ENCODE measurements at places on chromosomes 1 and 21. TPM values are rescaled to one million over a fixed set of nuclear protein-coding genes. Genes with fewer than 3 reads are reported as not detected.

GRCh38 chr1:41742219-41742618 lies 176.5 kb downstream of the HIVEP3 start:
- DNase-seq: no peak

- DNase-seq: no peak
Observed at GRCh38 chr21:37660709-37661108, 255.5 kb downstream of the KCNJ6 start.

GRCh38 chr1:216193839-216194443 lies 229.3 kb downstream of the USH2A start:
- no peak for DNase-seq

MANEAL gene
- 2.9 TPM for total RNA-seq

DNA sequence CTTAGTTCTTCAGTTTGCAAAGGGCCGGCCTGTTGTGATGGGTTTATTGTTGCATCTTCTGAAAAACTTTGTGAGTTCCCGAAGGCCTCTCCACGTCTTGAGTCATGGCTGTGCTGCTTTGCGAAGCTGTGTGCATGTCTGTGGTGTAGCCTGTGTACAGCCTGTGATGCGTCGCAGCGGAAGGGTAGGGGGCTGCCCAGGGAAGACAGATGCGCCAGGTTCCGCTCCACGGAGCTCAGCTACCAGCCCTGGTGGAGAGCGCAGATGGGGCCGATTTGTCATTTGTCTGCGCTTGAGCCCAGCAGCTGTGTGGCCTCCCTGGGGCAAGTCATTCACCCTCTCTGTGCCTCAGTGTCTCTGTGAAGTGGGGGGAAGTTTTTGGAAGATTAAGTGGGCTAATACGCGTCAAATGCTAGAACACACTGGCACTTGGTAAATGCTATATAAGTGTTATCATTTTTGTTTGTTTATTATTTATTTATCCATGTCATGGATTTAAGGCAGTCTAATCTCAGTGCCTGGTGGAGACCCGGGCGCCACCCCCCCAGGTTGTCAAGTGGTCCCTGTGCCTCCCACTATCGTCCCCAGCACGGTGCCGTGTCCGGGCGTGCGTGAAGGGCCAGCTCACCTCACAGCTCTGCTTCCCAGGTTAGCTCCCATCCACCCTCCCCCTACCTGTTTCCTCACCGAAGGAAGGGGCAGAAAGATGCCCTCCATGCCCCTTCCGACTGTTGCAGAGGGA lies 8.4 kb downstream of the PDE9A start:
- DNase-seq: no peak

PDE4B gene
- total RNA-seq: 8.0 TPM

GRCh38 chr21:33857846-33858666 lies 57.5 kb downstream of the ATP5PO start:
- no peak for DNase-seq

LCE1A gene
- not detected for total RNA-seq

DNA sequence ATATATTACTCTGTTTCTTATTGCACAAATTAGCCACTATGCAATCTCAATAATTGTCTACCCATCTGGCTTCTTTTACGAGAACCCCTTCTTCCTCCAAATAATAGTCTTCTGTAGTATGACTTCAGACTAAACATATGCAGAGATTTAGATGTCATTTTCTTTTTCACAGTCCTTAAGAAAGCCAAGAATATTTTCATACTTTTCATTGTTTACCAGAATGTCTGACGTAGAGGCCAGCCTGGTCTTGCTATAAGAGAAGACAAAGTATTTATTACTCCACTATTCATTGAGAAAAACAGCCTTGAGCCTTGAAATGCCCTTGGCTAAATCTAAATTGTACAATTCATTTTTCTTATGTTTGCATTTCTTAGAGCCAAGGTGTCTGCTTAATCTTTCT lies 714.9 kb upstream of the CXADR start:
- DNase-seq: no peak

- DNase-seq: no peak
Observed at GRCh38 chr1:21579791-21580190, 70.6 kb downstream of the ALPL start.

TMEM52 gene
- not detected for total RNA-seq

- no peak for DNase-seq
Observed at GRCh38 chr21:29219165-29219770, 79.5 kb upstream of the BACH1 start.

- DNase-seq: no peak
Observed at GRCh38 chr1:170196490-170197236, 50.9 kb downstream of the NTMT2 start.

DNA sequence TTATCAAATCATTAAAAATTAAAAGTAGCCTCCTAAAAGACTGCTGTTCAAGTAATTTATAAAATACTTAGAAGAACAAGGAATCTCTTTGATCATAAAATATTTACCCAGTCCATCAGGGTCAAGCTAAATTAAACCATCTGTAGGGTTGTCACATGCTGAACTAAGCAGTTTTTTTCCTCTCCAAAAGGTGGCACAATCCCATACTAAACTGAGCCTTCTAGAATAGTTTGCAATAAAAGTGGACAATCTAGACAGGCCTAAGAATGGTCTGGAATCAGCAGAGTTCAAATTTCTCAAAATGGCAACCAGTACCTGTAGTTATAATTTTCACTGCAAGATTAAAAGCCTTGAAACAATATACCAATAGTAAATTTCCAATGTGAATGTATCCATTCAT lies 194.8 kb downstream of the EIF4G3 start:
- DNase-seq: no peak

DNA sequence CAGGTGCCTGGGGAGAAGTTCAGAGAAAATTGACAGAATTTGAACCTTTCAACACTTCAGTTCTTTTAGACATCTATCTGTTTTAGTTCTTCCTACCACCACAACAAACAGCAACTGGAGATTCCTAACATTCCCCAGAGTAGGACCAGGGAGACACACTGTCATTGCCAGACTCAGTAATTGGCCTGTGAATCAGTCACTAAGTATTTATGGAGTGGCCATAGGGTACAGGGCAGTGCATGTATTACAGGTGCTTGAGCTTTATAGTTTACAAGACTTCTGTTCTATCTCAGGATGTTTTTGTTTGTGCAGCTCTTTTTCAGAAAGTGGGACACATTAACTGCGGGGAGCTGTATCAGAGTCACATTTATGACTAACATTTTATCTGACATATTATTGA lies 1.7 kb downstream of the CDC14A start:
- no peak for DNase-seq

DNA sequence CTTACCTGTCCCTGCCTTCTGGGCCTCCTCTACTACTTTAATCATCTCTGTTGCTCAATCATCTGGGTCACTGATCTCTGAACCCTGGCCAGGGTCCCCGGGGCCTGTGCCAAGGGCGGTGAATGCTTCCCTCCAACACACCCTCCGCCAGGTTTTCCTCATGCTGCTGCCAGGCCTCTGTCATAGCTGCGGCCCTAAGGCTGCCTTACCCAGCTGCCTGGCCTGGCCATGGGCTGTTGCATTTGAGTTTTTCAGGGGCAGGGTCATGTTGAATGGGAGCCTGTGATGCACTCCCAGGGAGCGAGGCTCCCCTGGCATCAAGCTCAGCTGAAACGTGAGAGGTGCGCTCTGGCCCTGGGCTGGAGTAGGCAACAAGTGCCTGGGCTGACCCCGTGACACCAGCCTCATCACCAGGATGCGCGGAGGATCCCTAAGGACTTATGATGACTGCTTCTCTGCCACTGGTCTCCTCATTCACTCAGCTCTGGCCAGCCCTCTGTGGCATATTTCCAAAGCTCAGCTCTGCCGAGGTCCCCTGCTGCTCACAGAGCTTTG lies 7.6 kb downstream of the EDN2 start:
- DNase-seq: no peak

HSPB7 gene
- total RNA-seq: 19.0 TPM

BSND gene
- 0.15 TPM for total RNA-seq

BRDT gene
- not detected for total RNA-seq

DNA sequence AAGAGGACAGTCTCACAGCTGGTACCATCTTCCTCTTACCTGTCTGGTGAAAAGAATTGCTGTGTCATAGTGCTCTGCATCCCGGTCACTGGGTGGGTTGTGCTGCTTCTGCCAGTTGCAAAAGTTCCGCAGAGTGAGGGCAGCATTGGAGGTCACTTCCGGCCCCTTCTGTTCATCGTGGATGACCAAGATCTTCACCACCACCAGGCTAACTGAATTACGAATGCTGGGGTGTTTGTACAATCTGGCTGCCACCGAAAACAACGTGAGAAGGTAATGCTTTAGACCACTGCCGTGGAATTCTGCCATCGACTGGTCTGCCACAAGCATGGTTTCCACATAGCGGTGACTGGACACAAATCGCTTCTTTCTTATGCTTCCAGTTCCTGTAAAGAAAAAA lies 2.9 kb downstream of the ADAMTS1 start:
- DNase-seq: no peak

SEMA6C gene
- total RNA-seq: 5.2 TPM

KRTAP7-1 gene
- not detected for total RNA-seq

PAQR6 gene
- 2.5 TPM for total RNA-seq

DNA sequence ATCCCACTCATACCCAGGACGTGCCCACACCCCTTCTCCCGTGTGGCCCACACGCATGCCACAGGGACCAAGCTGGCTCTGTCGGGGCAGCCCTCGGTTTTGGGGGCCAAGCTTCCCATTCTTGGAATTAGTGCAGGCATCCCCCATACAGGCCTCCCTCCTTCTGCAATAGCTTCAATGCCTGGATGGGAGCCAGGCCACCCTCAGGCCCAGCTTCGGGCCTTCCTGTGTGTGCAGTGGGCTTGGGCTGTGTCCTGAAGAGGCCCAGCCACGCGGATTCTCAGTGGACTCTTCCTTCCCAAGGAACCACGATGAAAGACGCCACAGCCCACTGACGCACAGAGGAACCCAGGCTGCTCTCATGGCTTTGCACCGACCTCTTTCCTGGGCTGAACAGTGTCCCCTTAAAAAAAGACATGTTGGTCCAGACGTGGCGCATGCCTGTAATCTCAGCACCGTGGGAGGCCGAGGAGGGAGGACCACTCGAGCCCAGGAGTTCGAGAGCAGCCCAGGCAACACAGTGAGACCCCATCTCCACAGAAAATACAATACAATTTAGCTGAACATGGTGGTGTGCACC lies 3.4 kb downstream of the KRTAP10-11 start:
- DNase-seq: no peak

DNA sequence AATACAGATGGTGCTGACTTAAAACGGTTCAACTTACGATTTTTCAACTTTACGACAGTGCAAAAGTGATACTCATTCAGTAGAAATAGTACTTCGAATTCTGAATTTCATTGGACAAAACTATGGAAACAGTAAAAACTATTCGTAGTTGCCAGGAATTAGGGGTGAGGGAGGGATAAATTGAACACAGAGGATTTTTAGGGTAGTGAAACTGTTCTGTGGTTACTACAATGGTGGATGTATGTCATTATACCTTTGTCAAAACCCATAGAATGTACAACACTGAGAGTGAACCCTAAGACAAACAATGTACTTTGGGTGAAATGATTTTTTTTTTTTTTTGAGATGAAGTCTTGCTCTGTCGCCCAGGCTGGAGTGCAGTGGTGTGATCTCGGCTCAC lies 7.5 kb downstream of the DDR2 start:
- DNase-seq: no peak

GRCh38 chr1:216926720-216927510 lies 203.7 kb upstream of the ESRRG start:
- DNase-seq: no peak

PSMG1 gene
- total RNA-seq: 25.9 TPM

GRCh38 chr1:172902861-172903381 lies 147.8 kb downstream of the TNFSF18 start:
- no peak for DNase-seq

SELENON gene
- 39.0 TPM for total RNA-seq

LHX4 gene
- not detected for total RNA-seq

- no peak for DNase-seq
Observed at GRCh38 chr1:66521721-66522365, 12.1 kb upstream of the SGIP1 start.

DNA sequence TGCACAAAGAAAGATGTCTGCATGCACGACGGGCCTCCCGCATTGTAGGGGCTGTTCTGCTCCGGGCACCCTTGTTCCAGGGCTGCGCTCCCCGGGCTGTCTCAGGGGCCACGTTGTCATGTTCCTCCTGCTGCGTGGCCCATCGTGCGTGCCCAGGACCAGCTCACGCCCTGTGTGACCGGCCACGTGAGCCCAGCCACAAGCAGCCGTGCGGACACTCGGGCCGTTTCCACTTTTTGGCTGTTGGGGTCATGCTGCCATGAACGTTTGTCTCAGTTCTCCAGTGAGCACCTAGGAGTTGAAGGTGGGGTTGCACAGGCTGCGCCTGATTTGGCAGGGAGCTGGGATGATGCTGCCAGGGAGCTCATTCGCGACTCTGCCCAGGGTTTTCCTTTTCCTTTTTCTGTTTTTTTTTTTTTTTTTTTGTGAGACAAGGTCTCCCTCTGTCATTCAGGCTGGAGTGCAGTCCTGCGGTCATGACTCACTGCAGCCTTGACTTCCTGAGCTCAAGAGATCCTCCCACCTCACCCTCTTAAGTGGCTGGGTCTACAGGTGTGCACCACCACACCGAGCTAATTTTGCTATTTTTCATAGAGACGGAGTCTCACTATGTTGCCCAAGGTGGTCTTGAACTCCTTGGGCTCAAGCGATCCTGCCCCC lies 17.4 kb downstream of the PDXK start:
- DNase-seq: no peak

- no peak for DNase-seq
Observed at GRCh38 chr21:29182691-29183092, 52.2 kb downstream of the MAP3K7CL start.

PTPRF gene
- total RNA-seq: 109 TPM

DNA sequence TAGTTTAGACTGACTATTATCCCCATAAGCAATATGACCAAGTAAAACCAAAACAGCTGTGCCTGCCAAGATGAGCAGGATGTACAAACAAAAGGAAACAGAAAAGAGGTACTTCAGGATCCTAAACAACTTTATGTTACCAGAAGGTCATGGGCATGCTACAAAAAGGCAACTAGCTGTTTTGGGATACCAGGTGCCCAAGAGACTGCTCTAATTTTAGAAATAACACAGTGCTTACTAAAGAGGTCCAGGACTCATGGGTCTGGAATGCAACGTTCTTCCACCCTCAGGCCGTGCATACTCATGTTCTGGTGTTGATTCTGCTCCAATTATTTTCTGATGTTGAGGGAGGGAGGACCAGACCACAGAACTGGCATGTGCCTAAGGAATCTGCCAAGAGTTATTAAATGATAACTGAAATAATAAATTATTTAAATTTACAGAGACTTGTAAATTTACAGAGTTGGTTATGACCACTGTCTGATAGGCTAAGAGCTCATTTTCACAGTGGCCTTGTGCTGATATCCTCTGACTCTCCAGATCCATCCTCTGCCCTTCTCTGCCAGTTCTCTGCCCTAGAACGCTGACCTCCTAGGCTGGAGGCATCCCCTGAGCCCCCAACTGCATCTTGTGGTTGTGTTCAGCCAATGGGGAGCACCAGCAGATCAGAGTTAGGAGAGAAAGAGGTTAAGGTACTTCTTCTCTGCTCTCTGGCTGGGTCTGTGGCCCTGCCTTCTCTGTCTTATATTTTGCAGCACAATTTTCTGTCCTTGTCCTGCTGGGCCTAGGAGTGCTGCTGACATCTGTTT lies 37.7 kb upstream of the BCL10 start:
- DNase-seq: peak; percentile 59
